Naive thymus-derived CD4-positive, alpha-beta T cell (primary cell): ENCODE measurements at places on chromosomes 5 and 9. TPM values are rescaled to one million over a fixed set of nuclear protein-coding genes. Genes with fewer than 3 reads are reported as not detected.

The ZFP2 gene
- 0.82 TPM for polyA plus RNA-seq

The HRCT1 gene
- polyA plus RNA-seq, result not detected

The DDX4 gene
- not detected for polyA plus RNA-seq

The PCDHGA5 gene
- not detected for polyA plus RNA-seq

The SMIM23 gene
- not detected for polyA plus RNA-seq

The CTNND2 gene
- not detected for polyA plus RNA-seq

The BTNL9 gene
- polyA plus RNA-seq, result not detected

The SLC6A7 gene
- not detected for polyA plus RNA-seq
